ENCODE measurements at places on chromosomes 6 and 20.
A peak's percentile ranks its signal among the peaks of the same experiment; 100 is the strongest.

DNA sequence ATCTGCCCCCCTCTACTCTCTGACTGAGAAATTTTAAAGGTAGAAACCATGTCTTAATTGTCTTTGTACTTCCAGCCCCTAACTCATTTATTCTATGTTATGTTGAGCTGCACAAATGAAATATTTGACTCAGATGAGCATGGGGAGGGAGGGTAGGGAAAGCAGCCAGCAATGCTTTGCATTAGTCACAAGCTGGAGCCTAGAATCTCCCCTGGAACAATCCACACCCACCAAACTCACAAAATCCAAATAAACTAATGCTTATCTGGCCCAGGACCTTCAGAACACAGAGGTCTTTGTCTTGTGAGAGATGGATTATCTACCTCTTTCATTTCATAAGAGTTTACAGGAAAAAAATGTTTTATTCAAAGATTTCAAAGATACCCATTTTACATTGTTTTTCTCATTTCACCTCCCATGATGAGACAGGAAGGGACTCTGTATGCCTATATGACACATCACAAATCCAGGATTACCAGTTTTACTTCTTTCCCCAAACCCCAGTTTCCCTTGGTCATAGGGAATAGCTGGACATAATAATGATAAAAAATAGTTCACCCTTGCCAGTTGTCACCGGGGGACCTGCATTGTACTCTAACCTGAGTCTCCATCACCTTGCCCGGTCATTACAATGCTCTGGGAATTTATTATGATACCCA, 466.9 kb downstream of the KIF16B start:
- no peak for DNase-seq

GRCh38 chr6:101303495-101303894, 90.0 kb upstream of the GRIK2 start:
- DNase-seq = no peak

DNA sequence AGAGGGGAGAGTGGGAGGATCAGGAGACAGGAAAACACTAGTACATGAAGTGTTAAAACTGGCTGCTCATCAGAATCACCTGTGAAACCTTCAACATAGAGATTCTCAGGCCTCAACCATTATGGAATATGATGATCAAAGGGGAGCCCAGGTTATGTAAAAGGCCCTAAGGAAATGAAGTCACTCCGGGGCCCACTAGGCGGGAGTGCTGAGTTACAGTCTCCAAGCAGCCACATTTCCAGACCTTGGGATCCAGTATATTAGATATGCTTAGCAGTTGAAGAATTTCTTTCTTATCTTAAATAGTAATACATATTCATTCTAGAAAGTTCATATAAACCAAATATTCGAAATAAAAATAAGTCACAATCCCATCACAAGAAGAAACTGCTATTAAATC, 476.3 kb downstream of the PRKN start:
- no peak for DNase-seq

- no peak for DNase-seq
Measured at GRCh38 chr6:7911345-7911725, 747 bp upstream of the TXNDC5 start.

- no peak for DNase-seq
Measured at GRCh38 chr20:21873291-21873690, 167.8 kb downstream of the PAX1 start.

DNA sequence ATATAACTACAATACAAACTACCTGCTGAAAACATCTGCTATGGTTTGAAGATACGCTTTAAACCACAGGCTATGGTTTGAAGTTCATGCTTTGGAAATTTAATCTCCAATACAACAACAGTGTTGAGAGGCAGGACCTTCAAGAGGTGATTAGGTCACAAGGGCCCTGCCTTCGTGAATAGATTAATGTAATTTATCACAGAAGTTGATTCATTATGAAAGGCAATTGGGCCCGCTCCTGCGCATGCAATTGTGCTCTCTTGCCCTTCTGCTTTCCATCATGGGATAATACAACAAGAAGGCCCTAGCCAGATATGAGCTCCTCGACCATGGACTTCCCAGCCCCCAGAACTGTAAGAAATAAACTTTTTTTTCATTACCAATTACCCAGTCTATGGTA, 21.2 kb downstream of the REPS1 start:
- no peak for DNase-seq

DNA sequence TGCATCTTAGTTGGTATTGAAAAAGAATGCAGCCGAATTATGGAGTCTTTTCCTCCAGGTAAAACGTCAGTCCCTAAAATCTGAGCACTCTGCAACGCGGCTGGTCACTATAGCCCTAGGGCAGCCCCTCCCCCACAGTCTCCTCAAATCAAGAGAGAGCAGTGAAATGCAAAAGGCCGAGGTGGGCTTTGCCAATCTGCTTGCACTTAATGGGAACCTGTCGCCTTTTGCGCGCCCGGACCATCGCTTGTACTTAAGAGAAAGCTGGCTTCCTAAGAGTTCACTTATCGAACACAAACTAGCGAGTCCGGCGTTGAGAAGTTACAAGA, 447 bp downstream of the MCM3 start:
- peak; percentile 83 for DNase-seq

- DNase-seq = peak; percentile 44
Measured at GRCh38 chr6:152636021-152636608, 1.0 kb downstream of the SYNE1 start.

DNA sequence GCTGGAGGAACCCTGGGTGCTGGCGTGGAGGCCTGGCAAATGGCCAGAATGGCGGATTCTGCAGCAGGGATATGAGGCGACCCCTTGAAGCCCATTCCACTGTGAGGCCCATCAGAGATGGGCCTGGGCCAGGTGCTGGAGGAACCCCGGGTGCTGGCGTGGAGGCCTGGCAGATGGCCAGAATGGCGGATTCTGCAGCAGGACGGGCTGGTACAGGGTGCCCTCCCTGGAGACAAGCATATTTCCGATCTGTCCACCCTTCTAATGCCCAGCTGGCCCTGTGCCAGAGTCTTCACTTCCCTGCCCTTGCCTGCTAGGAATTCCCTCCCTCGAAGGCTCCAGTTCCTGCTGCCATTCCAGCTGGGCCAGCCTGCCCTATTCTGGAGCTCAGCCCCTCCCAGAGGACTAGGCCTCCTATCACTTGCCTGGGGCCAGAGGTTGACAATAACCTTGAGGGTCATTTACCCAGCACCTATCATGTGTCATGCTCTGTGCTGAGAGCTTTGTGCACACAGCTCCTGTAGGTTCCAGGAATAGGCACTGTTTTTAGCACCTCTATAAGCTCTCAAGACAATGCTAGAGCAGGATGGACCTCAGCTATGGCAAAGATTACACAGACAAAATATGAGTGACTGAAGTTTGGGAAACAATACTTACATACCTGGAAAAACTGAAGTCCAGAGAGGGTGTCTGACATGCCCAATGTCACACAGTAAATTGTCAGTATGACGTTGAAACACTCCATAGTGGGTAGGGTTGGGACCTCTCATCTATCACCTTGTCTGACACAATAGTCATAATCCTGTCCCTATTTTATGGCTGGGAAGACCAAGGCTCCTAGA, 21.4 kb downstream of the SUN5 start:
- no peak for DNase-seq

GRCh38 chr6:112343390-112343789, 3.7 kb upstream of the RFPL4B start:
- DNase-seq = no peak

- no peak for DNase-seq
Measured at GRCh38 chr20:39736434-39737327, 774.5 kb downstream of the DHX35 start.

- DNase-seq = no peak
Measured at GRCh38 chr6:40517654-40518053, 69.5 kb downstream of the LRFN2 start.

GRCh38 chr6:143055891-143056290, 4.8 kb upstream of the AIG1 start:
- DNase-seq = no peak

DNA sequence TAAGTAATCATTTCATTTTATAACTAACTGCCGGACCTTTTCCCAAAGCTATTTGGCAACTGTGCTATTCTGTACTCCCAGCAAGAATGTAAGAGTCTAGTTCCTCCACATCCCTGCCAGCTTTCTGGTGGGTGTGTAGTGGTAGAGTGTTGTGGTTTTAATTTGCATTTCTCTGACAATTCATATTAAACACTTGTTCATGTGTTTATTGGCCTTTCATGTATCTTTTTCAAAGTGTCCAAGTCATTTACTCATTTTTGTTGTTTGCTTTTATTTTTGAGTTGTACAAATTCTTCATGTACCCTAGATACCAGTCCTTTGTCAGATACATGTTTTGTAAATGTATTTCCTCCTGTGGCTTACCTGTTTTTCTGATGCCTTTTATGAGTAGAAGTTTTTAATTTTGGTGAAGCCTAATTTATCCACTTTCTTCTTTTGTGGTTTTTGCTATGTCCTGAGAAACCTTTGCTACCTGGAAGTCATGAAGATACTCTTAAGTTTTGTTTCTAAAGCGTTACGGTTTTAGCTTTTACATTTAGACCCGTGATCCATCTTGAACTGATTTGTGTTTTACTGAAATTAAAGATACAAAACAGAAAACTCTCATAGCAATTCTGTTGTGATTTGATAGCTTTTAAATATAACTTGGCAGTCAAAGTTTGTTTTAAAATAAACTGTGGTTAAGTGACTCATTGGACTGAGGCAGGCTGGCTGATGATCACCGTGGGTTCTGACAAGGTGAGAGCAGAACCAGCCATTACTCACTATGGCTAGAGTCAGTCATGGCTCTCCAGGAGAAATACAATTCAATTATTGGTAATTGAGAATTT, 8.0 kb downstream of the MYLIP start:
- no peak for DNase-seq

- no peak for DNase-seq
Measured at GRCh38 chr20:58478141-58478805, 36.9 kb downstream of the APCDD1L start.

- peak; percentile 84 for DNase-seq
Measured at GRCh38 chr6:139823099-139823807, 448.8 kb upstream of the CITED2 start.

DNA sequence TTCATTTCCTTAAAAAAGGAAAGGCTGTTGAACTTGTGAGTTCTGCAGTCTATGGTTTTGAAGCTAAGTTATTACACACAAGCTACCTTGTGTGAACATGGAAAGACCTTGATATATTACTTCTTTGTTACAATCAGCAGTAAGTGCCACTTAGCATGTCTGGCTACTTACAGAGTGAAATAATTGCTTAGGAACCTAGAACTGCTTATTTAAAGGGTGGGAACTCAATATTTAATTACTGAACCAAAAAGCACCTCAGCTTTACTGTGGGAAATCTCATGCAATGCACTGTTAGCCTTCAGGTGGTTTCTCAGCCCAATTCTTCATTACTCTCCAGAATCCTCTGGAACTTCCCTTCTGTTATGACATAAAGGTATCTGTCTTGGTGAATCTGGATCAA, 17.9 kb downstream of the PERP start:
- DNase-seq = no peak

GRCh38 chr6:130065609-130066156, 47.3 kb downstream of the L3MBTL3 start:
- no peak for DNase-seq

GRCh38 chr6:157020398-157020797, 243.2 kb downstream of the ARID1B start:
- peak; percentile 62 for DNase-seq

DNA sequence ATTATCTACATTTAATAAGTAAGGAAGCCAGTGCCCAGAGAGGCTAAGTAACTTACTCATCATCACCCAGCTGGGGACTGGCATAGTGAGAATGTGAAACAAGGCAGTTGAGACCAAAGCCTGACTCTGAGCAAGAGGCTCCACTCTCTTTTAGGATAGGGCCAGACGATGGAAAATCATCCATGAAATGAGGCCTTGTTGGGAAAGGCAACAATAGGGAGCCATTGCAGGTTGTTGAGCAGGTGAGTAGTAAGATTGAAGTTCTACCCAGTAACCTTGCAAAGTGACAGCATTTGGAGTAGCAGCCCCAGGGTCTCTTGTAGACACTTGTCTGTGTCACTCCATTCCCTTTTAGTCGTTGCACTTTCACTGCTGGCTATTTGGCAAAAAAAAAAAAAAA, 2.5 kb upstream of the CPNE5 start:
- DNase-seq = no peak

GRCh38 chr6:158468666-158469065, 91.2 kb upstream of the TMEM181 start:
- DNase-seq = peak; percentile 12

GRCh38 chr6:158972241-158973233, 27.5 kb downstream of the RSPH3 start:
- peak; percentile 86 for DNase-seq

DNA sequence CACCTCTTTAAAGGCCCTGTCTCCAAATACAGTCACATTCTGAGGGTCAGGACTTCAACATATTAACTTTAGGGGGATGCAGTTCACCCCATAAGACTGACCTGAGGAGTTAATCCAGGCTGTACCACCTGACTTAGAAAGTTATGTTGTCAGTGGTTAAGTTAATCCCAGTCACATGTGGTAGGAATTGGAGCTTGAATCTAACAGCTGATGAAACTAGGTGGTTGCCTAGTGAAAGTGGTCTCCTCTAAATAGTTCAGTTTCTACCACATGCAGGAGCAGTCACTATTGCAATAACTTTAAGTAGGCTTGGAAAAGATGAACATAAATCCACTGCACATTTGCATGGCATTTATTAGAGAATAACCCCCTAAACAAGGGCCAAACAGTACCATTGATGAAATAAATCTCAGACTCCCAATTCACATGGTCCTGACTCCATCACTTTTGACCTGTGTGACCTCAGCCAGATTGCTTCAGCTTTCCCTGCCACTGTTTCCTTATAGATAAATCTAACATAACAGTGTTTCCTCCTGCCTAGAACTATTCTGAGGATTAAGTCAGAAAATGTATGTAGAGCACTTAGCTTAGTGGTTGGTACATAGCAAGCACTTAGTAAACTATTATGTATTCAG, 20.1 kb downstream of the SAMD5 start:
- DNase-seq = no peak

DNA sequence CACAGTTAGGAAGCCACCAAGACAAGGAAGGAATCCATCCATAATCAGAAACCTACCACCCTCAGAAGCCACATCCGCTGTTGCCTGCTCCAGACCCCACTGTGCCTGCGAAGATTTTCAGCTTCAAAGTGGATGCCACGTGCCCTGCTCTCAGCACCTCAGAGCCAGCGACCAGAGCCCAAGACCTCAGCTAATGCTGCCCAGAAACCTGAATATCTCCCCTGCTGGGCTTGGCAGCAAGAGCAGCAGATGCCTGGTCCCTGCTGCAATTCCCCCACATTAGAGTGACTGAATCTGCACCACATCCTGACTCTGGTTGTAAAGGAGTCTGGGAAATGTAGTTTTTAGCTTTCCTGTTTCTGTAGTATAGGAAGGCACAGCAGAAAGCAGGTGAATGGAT, 10.7 kb upstream of the ULBP3 start:
- DNase-seq = peak; percentile 31

DNA sequence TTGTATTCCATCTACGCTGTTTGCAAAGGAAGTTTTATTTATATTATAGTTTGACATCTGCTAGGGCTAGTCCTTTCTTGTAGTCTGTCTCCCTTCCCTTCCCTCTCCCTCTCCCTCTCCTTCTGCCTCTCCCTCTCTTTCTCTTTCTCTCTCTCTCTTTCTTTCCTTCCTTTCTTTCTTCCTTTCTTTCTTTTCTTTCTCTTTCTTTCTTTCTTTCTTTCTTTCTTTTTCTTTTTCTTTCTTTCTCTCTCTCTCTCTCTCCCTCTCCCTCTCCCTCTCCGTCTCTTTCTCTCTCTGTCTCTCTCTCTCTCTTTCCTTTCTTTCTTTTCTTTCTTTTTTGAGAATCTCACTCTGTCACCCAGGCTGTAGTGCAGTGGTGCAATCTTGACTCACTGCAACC, 137.8 kb downstream of the CDKAL1 start:
- no peak for DNase-seq

GRCh38 chr20:20211274-20211987, 156.5 kb upstream of the INSM1 start:
- DNase-seq = no peak
